ENCODE measurements at places on chromosomes 11 and 22. TPM values are rescaled to one million over a fixed set of nuclear protein-coding genes. Genes with fewer than 3 reads are reported as not detected.

- no peak overlapping the region for H3K4me3 ChIP-seq
- H3K36me3 ChIP-seq: no peaks in the 10 kb centered on the region
- H3K27ac ChIP-seq: no peak overlapping the region
- H3K4me1 ChIP-seq: peaks cover 3% of the 10 kb centered on the region
- DNase-seq: no peak
- H3K27me3 ChIP-seq: no peaks in the 10 kb centered on the region
Measured at GRCh38 chr11:35103366-35104208, 35.4 kb upstream of the CD44 start.

- no peaks in the 10 kb centered on the region for H3K36me3 ChIP-seq
- no peaks in the 10 kb centered on the region for H3K4me1 ChIP-seq
- no peak for DNase-seq
- H3K27me3 ChIP-seq: no peaks in the 10 kb centered on the region
- no peak overlapping the region for H3K27ac ChIP-seq
Measured at GRCh38 chr11:101292661-101293240, 163.1 kb upstream of the PGR start.

- no peak overlapping the region for H3K27ac ChIP-seq
- H3K36me3 ChIP-seq: no peaks in the 10 kb centered on the region
- H3K4me1 ChIP-seq: no peaks in the 10 kb centered on the region
- no peak overlapping the region for H3K4me3 ChIP-seq
- no peaks in the 10 kb centered on the region for H3K27me3 ChIP-seq
Measured at GRCh38 chr11:69848201-69848600, 29.0 kb upstream of the FGF3 start.

GRCh38 chr11:12502046-12502445, 124.7 kb downstream of the PARVA start:
- H3K4me3 ChIP-seq: no peak overlapping the region
- DNase-seq: no peak
- H3K36me3 ChIP-seq: no peaks in the 10 kb centered on the region
- H3K27me3 ChIP-seq: no peaks in the 10 kb centered on the region
- no peaks in the 10 kb centered on the region for H3K4me1 ChIP-seq

DNA sequence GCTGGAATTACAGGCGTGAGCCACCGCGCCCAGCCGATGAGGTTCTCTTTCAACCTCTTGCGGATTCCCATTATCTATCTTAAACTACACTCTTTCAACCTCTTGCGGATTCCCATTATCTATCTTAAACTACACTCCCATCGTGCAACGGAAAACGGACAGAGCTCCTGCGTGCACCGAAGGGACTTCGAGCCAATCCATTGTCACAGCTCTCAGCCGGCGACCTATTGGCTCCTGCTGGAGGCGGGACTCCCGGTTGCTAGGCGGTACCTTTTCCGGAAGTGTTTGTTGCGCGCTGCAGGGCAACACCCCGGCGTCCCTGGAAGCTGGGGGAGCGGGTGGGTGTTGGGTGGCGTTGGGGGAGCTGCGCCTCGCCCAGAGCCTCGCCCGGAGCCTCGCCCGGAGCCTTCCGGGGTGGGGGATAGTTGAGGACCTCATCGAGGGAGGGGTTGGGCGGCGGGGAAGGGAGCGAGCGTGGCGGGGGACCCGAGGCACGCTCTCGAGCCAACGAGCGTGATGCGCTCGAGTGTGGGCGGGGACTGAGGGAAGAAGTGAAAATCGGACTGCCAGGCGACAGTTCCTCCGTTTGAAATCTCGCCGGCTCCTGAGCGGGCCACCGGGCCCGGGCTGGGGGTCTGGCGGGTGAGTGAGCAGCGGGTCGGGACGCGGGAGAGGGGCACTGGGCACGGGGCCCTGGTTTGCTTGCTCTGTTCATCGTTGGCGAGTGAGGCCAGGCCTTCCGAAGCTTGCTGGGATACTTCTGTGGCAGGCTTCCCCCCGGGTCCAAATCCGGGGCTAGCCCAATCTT, at the start of gene CEP164:
CEP164 (plus strand) TSS at position 288 of the 808 bp plus-strand sequence. CDS start 10,733 bp downstream, outside the sequence.
- H3K4me3 ChIP-seq: peak within 1 kb of the TSS; percentile 79
- H3K4me1 ChIP-seq: no peaks in the 10 kb centered on the region
- H3K36me3 ChIP-seq: no peaks in the 10 kb centered on the region
- peak; percentile 97 for DNase-seq
- no peaks in the 10 kb centered on the region for H3K27me3 ChIP-seq
- peak within 1 kb of the TSS; percentile 96 for H3K27ac ChIP-seq

DNA sequence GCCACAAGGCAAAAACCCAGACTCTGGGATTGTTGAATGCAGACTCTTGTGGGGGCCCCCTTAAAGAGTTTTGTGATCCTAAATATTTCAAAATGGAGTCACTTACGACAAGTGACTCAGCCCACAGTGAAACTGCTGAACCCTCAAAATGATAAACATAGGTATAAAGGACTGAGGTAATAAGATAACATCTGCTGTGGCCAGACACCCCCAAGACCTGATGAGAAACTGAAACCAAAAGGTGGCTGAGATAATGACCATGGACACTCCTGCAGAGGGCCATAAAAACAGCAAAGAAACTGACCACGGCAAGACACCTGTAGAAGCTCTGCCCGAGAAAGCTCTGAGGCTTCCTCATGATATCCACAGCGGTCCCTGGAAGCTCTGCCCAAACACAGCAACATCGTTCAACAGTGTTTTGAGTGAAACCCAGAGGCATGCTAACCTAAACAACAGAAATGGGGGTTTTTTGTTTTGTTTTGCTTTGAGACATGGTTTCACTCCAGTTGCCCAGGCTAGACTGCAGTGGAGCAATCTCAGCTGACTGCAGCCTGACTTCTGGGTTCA, 1.6 kb upstream of the PLAAT4 start:
- no peak overlapping the region for H3K27ac ChIP-seq
- DNase-seq: no peak
- H3K4me3 ChIP-seq: no peak overlapping the region
- no peaks in the 10 kb centered on the region for H3K27me3 ChIP-seq
- peaks cover 4% of the 10 kb centered on the region for H3K4me1 ChIP-seq

- no peaks in the 10 kb centered on the region for H3K27me3 ChIP-seq
- no peaks in the 10 kb centered on the region for H3K4me1 ChIP-seq
- H3K4me3 ChIP-seq: no peak overlapping the region
- H3K27ac ChIP-seq: no peak overlapping the region
- no peaks in the 10 kb centered on the region for H3K36me3 ChIP-seq
- no peak for DNase-seq
Measured at GRCh38 chr22:27783436-27784119, 18.0 kb downstream of the MN1 start.

- DNase-seq: no peak
- no peaks in the 10 kb centered on the region for H3K4me1 ChIP-seq
- H3K27me3 ChIP-seq: no peaks in the 10 kb centered on the region
- no peaks in the 10 kb centered on the region for H3K36me3 ChIP-seq
Measured at GRCh38 chr22:22552630-22553029, 6.4 kb downstream of the PRAME start.

DNA sequence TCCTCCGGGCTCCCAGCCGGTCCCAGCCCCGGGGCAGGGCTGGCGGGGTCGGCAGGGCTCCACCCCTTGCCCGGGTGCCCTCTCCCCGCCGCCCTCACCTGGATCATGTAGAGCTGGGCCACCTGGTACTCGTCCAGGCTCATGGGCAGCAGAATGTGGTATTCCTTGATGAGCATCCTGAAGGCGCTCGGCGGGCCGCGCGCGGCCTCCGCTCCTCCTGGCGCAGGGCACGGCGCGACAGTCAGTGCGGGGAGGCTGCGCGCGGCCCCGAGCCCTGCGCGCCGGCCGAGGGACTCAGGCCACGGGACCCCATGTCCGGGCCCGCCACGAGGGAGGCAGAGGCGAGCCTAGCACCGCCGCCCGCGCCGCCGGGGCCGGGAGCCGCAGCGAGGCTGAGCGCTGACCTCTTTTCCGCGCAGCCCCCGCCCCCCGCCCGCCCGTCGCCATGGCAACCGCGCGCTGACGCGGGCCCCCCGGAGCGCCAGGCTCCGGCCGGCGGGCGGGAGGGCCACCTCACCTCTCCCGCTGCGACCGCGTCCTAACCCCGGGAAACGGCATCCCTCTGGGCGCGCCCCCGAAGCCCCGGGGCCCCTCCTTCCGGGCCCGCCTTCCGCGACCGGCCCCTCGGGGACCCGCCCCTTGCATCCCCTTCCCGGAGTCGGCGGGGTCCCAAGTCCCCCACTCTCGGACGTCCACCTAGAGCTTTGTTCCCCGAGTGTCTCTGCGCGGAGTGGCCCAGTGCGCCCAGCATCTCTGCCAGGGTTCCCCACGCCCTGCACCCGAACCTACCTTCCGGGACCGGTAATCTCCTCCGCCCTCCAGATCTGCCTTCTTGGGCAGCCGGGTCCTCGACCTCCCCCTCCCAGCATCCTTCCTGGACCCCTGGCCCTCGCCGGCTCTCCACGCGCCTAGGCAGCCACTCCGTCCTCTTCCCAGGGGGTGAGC, 886 bp downstream of the PITPNM1 start:
- H3K27me3 ChIP-seq: no peaks in the 10 kb centered on the region
- H3K4me1 ChIP-seq: no peaks in the 10 kb centered on the region
- peak overlapping the region; percentile 51 for H3K4me3 ChIP-seq
- no peaks in the 10 kb centered on the region for H3K36me3 ChIP-seq
- no peak for DNase-seq

GRCh38 chr11:128323381-128323780, 264.0 kb downstream of the ETS1 start:
- DNase-seq: no peak
- H3K27me3 ChIP-seq: no peaks in the 10 kb centered on the region
- H3K4me1 ChIP-seq: no peaks in the 10 kb centered on the region
- no peaks in the 10 kb centered on the region for H3K36me3 ChIP-seq
- no peak overlapping the region for H3K4me3 ChIP-seq

DNA sequence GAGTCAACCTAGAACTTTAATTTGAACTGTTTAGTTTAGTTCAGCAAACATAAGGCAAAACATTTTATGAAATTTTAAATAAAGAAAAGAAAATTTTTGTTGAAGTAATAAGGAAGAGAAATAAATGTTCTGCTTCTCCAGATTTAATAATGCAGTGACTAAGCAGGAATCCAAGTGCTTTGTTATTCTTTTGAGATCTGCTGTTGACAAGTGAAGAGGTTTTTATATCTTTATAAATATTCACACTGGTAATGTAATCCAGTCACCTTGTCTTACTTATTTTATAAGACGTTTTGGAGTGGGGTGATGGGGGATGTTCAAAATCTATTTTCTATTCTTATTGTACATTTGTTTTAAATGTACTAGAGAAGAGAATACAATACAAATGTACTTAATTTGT, 725.9 kb upstream of the CCDC179 start:
- no peaks in the 10 kb centered on the region for H3K4me1 ChIP-seq
- H3K27me3 ChIP-seq: no peaks in the 10 kb centered on the region
- H3K4me3 ChIP-seq: no peak overlapping the region
- DNase-seq: no peak
- no peak overlapping the region for H3K27ac ChIP-seq

GRCh38 chr22:30728826-30729225, 34.2 kb downstream of the OSBP2 start:
- no peak overlapping the region for H3K27ac ChIP-seq
- H3K27me3 ChIP-seq: no peaks in the 10 kb centered on the region
- no peak overlapping the region for H3K4me3 ChIP-seq
- no peaks in the 10 kb centered on the region for H3K4me1 ChIP-seq
- H3K36me3 ChIP-seq: no peaks in the 10 kb centered on the region
- DNase-seq: no peak

GRCh38 chr11:121443688-121444275, 8.3 kb upstream of the SORL1 start:
- no peak for DNase-seq
- H3K4me3 ChIP-seq: no peak overlapping the region
- H3K36me3 ChIP-seq: no peaks in the 10 kb centered on the region

- H3K27ac ChIP-seq: no peak overlapping the region
- no peak for DNase-seq
- no peaks in the 10 kb centered on the region for H3K36me3 ChIP-seq
- H3K4me1 ChIP-seq: peaks cover 2% of the 10 kb centered on the region
- no peaks in the 10 kb centered on the region for H3K27me3 ChIP-seq
Measured at GRCh38 chr11:67293090-67293489, 4.0 kb downstream of the ANKRD13D start.

Gene ASCL2
- total RNA-seq: 1.6 TPM

Gene SAA4
- total RNA-seq: not detected

Gene SGSM1
- 4.9 TPM for total RNA-seq

Measured in uterus (tissue), 4 donors.